NCI-H1105 (cell line): ENCODE measurements at places on chromosomes 7 and 10.

DNA sequence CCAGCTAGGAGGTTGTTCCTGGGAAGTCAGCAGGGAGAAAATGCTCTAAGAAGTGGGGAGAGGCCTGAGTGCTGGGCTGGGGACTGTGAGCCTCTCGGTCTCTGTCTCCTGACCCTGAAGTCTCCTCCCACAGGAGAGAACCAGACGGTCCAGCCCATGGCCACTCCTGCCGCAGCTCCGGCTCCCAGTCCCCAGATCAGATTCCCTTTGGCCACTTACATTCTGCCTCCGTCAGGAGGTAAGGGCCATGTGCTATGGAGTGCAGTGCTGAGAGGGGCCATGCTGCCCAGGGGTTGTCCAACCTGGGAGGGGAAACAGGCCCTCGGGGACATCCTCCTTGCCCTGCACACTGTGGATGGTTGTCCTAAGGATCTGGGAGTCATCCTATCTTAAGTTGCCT, 21.3 kb upstream of the ZNF467 start:
- no peak for DNase-seq

DNA sequence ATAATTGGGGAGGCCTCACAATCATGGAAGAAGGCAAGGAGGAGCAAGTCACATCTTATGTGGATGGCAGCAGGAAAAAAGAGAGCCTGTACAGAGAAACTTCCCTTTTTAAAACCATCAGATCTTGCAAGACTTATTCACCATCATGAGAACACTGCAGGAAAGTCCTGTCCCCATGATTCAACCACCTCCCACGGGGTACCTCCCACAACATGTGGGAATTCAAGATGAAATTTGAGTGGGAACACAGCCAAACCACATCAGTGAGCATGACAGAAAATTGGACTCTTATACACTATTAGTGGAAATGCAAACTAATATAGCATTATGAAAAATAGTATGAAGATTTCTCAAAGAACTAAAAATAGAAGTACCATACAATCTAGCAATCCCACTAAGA, 271.2 kb downstream of the MAGI2 start:
- DNase-seq: no peak

DNA sequence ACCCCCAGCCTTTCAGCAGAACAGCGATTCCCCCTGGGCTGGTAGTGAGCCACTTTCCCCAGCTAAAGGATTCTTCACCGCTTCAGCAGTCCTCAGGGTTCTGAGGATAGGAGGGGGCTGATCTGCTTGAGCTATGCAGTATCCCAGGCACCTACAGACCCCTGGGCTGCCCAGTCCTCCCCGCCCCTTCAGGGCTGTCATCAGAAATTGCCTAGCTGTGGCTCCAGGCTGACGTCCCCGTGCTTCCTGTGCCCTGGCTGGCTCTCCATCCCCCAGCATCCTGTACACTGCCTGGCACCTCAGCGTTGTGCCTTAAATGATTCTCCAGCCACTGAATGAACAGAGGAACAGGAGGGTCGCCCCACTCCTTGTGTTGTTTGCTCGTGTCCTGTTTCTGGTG, 38.4 kb upstream of the CDH23 start:
- DNase-seq: no peak

DNA sequence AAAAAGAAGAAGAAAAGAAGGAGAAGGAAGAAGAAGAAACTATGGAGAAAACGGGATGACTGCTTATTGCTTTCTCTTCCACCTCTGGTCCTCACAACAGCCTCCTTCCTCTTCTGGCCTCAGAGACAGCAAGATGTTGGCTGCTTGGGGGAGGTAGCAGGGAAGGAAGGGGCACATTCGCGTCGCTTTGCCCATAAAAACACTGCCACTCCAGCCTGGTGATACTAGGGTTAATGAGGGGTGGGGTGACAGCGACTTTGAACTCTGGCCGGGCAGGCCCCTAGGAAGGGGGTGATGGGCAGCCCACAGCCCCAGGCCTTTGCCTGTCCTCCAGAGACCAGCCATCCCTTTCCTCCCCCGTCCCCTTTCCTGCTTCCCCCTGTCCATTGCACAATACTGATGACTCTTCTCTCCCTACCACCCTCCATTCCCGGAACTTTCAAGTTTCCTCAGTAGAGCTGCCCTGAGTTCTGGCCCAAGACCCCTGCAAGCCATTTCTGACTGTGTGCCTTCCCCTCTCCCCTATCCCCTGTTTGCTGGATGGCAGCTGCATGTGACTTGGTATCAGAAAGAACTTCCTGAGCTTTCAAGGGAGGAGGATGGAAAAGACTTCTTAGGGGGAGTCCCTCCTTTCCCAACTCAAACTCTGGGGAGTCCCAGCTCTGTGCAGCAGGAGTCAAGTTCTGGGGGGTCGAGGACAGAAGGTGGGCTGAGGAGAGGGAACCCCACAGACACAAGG, 2.2 kb upstream of the CUEDC2 start:
- no peak for DNase-seq

DNA sequence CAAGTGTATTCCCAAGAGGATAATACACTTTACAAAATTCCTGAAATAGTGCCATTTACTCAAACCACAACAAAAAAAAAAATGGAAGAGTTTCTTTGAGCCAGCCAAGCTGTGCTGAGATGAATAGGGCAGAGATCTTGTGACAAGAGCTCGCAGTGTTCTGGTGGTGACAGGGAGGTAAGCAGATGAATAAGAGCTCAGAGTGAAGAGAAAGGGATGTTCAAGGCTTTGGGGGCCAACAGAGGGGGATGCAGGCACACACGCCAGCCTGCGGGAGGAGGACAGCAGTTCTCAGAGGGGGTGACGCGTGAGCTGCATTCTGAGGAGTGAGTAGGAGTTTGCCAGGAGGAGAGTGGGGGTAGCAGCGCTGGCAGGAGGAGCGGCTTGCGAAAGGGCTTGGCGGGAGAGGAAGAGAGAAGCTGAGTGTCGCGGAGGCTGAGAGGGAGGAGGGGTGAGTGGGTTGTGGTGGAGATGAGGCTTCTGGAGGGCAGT, 194.4 kb upstream of the IMMP2L start:
- DNase-seq: no peak

DNA sequence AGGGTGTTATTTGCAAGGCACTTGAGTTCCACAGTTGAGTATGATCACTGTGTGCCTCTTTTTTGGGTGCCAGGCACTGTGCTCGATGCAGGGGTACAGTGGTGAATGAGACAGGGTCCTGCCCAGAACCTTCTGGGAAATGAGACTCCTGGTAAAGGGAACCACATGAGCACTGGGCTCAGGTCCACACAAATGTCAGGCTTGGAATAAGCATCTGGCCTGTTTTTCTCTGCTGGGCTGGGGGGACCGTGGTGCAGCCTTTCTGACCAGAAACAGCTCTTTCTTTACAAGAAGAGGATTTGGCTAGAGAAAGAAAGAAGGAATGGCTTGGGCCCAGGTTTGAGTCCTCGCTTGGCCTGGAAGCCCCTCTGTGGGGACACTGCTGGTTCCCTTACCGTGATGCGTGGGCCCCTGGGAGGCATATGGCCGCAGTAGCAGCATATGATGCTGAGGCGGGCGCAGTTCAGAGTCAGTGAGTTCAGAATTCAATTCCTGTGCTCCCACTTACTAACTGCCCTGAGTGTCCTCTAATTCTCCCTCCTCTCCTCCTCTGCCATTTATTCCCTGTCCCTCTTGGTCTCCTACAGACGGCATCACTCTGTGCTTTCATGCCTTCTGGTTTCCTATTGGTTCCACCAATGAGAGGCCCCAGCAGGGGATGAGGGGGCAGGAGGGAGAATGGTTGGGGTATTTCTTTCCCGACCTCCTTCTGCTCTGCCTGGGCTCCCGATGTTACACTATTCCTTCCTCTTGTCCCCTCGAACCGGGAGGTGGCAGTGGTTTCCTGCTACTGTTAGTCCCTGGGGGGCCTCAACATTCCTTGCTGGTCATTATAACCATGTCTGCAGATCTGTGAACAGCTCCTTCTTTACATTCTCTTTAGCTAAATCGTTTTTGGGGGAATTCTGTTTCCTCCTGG, 9.6 kb upstream of the KCP start:
- no peak for DNase-seq

DNA sequence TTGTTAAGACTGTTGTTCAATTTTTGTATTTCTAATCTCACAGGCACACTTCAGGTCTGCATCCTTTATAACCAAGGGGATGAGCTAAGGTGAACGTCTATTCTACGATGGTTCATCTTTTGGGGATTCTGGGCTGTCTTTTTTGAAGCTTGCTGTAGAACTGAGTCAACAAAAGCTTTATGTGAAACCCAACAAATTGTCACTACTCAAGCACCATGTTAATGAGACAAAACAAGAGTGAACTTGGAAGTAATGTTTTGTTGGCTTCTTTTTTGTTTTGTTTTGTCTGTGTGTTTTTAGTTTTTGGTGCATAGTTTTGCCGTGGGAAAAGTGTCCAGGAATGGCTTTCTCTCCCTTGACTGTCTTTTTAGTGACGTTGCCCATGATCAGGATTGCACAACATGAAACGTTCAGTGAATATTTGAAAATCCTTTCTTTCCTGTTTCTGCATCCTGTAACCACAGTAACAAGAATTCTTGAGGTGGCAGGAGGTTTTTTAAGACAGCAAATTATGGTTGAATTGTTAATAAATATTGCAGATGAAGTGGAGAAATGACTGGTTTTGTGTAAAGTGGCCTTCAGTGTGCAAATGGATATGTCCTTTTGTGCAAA, 65.6 kb downstream of the WIPF3 start:
- DNase-seq: no peak

GRCh38 chr10:21501091-21501490, 24.4 kb downstream of the SKIDA1 start:
- DNase-seq: no peak

- no peak for DNase-seq
Measured at GRCh38 chr10:86336341-86336740, 30.3 kb downstream of the GRID1 start.

DNA sequence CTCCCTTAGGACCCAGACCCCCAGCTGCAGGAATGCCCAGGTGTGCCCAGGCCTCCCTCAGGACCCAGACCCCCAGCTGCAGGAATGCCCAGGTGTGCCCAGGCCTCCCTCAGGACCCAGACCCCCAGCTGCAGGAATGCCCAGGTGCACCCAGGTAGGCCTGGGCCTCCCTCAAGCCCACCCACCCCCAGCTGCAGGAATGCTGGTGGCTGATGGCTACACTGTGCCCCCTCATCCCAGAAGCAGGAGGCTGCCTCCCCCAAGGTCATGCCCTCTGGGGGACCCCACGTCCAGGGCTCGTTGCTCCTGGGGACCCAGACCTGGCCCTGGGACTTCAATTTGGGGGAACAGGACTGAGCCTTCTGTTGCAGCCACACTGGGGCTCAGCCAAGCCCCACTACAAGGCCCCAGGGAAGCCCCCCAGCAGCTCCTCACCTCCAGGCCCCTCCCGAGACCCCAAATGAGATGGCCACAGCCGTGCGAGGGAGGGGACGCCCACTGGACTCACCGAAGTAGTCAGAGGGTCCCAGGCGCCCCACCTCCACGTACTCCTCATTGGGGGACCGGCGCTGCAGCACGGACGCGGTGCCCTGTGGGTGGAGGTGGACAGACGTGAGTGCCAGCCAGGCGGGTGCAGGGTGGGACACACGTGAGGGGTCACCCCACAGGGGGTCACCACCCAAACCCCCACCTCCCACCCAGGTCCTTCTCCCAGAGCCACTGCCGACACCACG, 31.4 kb upstream of the PDGFA start:
- no peak for DNase-seq

- no peak for DNase-seq
Measured at GRCh38 chr10:114638821-114639625, 19.1 kb downstream of the ABLIM1 start.

DNA sequence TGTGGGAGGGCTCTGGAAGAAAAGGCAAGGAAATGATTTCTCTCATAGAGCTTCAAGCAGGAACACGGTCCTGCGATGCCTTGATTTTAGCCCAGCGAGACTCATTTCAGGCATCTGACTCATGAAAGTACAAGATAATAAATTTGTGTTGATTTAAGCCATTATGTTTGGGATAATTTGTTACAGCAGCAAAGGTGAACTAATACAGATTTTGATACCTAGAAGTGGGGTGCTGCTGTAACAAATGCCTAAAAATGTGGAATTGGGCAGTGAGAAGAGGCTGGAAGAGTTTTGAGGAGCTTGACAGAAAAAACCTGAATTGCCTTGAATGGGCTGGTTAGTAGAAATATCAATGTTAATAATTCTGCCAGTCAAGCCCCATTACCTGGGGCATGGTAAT, 44.1 kb upstream of the NRF1 start:
- no peak for DNase-seq
